Foreskin keratinocyte (primary cell): ENCODE measurements at places on chromosomes 12 and 14. TPM values are rescaled to one million over a fixed set of nuclear protein-coding genes. Genes with fewer than 3 reads are reported as not detected.

SVOP gene
- not detected in 2 replicates for polyA plus RNA-seq

PUS7L gene
- 1.8 and 2.2 TPM in 2 replicates for polyA plus RNA-seq

DNA sequence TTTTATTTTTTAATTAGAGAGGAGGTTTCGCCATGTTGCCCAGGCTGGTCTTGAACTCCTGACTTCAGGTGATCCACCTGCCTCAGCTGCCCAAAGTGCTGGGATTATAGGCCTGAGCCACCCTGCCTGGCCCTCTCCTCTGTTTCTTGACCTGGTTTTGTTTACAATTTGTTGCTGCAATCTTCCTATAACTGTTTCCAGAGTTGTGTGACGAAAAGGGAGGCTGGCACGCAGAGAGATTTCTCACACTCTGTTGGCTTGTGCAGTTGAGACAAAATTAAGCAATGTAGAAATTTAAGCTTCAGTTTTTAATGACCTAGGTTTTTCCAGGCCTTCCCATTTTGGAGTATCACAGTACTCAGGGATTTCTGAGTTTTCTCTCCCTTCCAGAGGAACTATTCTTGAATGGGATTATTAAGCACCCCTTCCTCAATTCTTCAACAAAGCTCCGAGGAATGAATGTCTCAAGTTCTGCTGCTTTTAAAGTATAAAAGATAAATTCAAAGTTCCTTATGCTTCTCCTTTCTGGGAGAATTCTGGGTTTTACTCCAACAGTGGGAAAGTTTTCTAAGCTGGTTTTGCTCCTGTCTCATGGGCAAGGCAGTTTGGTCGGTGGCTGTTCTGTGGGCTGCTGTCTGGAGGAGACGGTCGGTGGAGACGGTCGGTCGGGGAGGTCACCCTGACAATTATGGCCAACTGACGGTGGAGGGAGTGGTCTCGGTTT, 20.4 kb upstream of the FOS start:
- no peak for DNase-seq

DNA sequence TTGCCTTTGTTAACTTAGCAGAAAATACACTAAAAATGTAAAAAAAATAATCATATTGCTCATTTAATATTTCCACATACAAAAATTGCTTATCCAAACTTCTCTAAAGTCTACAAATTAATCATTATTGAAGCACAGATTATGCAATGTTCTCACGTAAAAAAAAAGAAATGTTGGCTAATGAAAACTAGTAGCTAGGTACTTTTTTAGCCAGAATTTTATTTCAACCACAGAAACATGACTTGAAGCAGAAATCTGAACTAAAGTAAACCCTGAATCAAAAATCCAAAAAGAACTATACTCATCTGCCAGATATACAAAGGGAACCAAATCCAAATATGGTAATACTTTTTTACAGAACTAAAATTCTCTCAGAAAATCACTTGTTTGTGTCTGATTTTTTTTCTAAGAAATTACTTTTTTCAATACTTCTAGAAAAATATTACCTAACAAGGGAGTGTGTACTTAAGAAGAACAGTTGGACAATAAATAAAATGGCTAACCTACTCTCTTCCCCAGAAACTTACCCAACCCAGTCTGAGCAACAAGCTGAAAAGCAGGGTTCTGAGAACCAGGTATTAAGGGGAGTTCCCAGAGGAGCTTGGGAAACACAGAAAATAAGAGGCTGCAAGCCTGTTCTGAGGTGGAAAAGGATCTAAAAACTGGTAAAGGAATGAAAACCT, 78.4 kb upstream of the RAP1B start:
- no peak for DNase-seq

DNA sequence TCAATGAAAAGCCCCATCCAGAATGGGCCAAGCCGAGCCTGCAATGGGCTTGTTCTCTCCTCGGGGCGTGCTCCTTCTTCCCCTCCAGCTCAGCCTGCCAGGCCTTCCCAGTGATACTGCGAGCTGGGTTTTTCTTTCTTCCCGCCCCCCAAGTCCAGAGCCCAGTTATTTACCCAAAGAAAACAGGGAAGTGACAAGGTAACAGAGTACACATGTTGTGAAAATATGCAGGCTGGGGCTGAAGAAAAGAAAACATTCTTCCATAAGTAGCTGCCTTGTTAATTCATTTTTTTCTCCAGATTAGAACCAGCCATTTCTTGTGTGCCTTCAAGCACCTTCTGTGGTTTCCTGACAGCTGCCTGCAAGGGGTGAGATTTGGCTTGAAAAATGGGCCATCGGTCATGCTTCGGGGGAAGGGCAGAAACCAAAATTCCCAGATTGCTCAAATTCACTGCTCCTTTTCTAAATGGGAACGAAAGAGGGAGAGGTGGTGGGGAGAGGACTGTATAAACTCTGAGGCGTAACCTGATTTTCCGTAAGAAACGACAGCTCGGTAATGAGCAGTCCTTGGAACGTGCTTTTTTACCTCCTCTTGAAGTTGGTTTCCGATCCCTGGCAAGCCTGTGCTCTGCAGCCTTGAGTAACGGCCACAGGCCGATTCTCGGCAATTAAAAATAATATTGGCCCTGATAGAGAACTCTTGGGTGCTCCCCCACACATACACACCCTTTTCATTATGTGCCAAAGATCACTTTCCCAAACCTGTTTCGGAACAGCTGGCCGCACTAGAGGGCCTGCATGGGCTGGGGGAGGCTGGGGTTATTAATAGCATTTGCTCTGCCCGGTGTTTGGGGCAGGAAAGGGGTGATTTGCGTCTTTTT, 229.4 kb downstream of the ZFP36L1 start:
- no peak for DNase-seq
